CD4-positive, alpha-beta T cell treated with Interleukin-17A for 4 hours (primary cell): ENCODE measurements at places on chromosomes 16 and 17.

- no peak for DNase-seq
Observed at GRCh38 chr16:30006659-30007377, 4.0 kb downstream of the DOC2A start.

- no peak for DNase-seq
Observed at GRCh38 chr16:8730335-8730915, 56.0 kb downstream of the ABAT start.

GRCh38 chr16:85838381-85838780 lies 38.9 kb downstream of the COX4I1 start:
- DNase-seq: no peak

DNA sequence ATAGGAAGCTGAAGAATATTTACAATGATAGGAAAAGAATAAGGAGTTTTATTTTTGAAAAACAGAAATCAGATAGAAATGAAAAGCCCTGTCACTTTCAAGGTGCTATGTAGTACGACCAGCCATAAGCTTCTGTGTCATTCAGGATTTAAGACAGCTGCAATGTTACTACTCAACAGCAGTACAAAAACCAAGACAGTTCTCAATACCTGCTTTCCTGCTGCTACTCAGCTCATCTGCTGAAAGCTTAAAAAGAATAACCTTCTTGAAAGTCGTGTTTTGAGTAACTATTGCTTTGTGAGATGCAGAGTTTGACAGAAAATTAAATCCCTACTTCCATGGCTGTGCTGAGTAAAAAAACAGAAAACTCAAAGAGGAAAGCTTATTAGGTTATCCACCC lies 8.7 kb downstream of the GRB2 start:
- no peak for DNase-seq

DNA sequence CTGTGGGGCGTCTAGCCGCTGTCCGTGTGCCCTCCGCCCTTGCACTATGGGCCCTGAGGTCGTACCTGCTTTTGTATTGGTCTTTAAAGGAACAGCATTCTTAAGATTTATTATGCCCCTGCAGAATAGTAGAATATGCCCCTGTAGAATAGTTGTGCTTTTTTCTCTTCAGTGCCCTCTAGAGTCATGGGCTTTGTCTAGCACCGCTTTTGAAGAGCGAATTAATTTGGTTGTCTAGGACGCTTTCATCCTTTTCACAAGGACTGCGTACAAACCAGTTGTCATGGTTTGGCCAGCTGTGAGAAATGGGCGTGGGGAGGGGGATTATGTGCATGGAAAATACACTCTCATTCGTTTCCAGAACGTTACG lies 621 bp downstream of the CEP95 start:
- peak; percentile 34 for DNase-seq

DNA sequence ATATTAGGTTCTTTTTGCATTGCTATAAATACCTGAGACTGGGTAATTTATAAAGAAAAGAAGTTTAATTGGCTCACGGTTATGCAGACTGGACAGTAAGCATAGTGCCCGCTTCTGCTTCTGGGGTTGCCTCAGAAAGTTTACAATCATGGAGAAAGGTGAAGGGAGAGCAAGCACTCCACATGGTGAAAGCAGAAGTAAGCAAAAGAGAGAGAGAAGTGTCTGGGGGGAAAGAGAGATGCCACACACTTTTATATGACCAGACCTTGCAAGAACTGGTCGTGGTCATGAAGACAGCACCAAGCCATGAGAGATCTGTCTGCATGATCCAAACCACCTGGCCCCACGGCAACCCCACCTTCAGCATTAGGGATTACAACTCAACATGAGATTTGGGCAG lies 45.4 kb downstream of the KCNJ16 start:
- DNase-seq: no peak

DNA sequence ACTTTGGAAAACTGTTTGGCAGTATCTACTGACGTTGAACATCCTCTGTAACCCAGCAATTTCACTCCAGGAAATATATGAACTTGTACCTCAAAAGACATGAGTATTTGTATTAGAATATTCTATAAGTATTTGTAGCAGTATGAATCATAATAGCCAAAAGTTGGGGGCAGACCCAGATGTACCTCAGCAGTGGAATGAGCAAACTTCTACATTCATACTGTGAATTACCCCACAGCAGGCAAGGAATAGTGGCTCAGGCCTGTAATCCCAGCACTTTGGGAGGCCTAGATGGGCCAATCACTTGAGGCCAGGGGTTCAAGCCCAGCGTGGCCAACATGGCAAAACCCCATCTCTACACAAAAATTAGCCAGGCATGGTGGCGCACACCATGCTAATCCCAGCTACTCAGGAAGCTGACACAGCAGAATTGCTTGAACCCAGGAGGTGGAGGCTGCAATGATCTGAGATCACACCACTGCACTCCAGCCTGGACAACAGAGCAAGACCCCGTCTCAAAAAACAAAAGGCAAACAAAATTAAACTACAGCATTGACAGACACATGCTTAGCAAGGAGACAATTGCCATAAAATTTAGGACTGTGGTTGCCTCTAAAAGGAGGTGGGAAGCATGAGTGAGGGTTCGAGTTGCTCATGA lies 11.2 kb upstream of the HELZ start:
- DNase-seq: no peak

GRCh38 chr16:27689711-27690110 lies 139.8 kb downstream of the KATNIP start:
- no peak for DNase-seq

DNA sequence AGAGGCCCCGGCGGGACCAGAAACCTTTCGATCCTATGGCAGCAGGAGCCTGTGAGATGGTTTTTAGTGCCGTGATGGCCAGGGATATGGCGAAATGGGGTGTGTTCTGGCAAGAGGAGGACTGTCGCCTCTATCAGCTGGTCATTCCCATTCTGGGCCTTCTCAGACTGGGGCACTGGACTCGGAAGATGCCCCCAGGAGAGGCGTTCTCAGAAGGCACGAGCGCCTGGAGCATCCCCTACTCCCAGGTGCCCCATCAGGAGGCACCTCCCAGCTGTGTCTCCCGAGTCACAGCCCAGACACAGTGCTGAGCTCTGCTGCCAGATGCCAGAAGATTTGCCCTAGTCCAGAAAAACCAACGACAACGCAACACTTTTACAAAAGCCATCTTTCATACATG lies 54.6 kb upstream of the ENDOV start:
- DNase-seq: no peak

- DNase-seq: no peak
Observed at GRCh38 chr16:49442805-49443204, 69.2 kb downstream of the C16orf78 start.

- no peak for DNase-seq
Observed at GRCh38 chr17:5809580-5810188, 225.4 kb upstream of the NLRP1 start.

- DNase-seq: no peak
Observed at GRCh38 chr17:34709158-34709754, 129.9 kb downstream of the TMEM132E start.

GRCh38 chr17:38730526-38731379 lies 612 bp downstream of the CISD3 start:
- DNase-seq: no peak

DNA sequence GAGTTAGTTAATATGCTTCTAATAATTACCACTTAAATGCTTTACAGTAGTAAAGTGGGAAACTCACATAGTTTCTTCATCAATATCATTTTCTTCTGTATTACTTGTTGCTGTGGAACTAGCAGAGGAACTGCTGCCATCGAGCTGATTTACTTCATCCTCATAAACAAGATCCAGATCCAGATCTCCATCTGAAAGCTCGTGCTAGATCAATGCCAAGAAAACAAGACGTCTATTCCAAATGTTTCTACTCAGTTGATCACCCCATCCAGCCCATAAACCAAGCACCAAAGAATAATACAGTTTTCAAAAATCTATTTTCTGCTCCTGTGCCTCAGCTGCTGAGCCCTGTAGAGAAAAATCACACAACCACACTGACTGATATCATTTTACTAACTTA lies 59.1 kb downstream of the TRIM37 start:
- DNase-seq: no peak

DNA sequence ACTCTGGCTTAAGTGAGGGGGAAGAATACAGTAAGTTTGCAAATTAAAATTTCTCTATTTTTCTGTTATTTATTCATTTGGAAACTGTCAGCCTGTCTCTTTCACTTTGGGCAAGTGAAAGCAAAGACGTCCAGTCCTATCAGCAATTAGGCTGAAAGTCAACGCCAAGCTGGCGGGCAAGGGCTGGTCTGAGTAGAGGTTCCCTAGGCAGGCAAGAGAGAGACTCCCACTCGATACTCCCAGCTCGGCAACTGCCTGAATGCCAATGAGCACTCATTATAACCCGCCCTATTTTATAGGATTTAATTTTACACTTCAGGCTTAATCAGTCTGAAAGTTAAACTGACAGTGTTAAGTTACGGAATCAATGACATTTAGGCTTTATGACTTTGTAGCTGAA lies 14.3 kb upstream of the SLC38A8 start:
- no peak for DNase-seq

DNA sequence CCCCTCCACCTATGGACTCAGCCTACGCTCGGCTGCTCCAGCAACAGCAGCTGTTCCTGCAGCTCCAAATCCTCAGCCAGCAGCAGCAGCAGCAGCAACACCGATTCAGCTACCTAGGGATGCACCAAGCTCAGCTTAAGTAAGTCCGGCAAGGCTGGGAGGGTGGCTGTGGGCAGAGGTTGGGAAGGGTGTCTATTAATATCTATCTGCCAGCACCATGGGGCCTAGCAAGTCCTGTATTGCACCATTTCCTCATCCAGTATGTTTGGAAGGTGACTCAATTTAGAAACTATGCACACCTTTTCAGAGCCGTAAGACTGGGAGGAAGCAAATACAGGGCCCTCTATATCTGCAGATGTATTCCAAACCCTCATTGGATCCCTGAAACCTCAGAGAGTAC lies 45.0 kb upstream of the ARHGAP44 start:
- no peak for DNase-seq

DNA sequence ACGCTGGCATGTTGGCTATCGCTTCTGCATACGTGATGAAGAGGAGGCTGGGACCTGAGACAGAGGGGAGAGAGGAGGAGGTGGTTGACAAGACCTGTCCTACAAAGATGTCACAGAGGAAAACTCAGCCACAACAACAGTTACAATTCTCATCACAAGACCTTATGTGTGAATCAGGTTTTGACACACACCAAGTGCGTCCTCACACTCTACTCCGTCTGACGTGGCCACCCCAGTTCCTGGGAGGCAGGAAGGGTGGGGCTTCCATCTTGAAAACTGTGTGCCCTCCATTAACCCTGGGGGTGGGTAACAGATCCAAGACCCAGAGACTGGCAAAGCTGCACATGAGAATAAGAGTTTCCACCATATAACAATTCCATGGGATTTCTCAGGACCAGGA lies 24.1 kb downstream of the SLC6A4 start:
- DNase-seq: no peak

DNA sequence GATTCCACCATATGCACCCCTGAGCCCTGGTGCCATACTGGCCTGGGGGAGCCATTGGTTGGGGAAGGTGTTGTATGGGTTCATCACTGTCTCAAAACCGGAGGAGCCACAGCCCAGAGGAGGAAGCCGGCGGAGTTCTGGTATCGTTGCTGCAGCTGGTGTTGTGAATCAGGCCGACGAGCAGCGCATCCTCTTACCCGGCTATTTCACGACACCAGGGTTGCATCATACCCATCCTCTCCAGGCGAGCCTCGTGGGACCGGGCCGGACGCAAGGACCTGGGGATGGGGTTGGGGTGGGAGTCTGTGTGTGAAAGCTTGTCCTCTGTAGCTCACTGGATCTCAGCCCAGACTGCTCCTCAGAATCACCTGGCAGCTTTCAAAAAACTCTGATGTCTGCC lies 6.6 kb upstream of the SLC12A3 start:
- no peak for DNase-seq

GRCh38 chr17:39556423-39556822 lies 51.3 kb downstream of the NEUROD2 start:
- DNase-seq: no peak

DNA sequence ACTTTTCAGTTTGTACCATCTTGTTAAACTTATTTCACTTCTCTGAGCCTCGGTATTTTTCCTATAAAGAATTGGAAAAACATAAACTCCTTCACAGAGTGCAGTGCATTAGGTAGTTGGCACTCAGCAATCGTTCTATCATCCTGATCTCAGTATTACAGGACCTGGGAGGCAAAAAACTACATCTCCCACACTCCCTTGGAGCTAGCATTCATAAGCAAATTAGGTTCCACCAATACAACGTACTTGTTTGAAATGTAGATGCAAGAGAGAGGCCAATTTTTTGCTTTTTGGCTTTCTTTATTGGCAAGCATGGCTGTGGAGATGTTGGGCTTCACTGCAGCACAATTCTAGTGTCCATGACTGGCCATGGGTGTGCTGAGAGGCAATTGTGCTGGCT lies 285.2 kb downstream of the CA10 start:
- DNase-seq: no peak

- no peak for DNase-seq
Observed at GRCh38 chr16:75202069-75202590, 4.8 kb downstream of the CTRB2 start.

DNA sequence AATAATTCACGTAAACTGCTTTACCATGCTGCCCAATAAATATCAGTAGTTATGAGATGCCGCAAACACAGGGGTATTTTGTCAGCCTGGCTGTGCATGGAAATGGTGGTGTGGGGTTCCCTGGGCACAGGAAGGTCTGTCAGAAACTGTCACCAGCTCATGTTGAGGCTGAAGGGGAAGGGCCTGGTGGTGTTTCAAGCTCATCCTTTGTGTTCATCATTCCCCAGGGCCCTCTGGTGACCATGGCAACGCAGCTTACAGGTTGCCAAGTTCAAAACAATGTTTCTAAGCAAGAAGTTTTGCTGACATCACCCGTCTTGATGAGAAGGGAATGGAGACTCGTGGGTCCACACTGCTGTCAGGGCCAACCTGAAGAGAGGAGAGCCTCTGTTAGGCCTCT lies 348.9 kb upstream of the C16orf82 start:
- DNase-seq: no peak

DNA sequence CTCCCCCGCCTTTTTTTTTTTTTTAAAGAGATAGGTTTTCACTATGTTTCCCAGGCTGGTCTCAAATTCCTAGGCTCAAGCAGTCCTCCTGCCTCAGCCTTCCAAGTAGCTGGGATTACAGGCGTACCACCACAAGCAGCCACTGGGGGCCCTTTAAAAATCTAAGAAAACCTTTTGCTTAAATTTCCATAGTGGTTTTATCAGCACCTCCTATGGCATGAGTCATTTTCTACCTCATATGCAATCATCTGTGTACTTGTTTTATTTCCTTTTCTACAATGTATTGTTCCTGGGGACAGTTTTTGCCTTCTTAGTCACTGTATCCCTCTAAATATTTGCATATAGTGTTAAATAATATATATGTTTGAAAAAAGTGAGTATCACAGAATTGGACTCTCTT lies 29.2 kb downstream of the GNA13 start:
- peak; percentile 62 for DNase-seq

- DNase-seq: no peak
Observed at GRCh38 chr16:30570636-30571444, 674 bp downstream of the ZNF688 start.
